ENCODE measurements at places on chromosomes 1 and 21.
A peak's percentile ranks its signal among the peaks of the same experiment; 100 is the strongest.

DNA sequence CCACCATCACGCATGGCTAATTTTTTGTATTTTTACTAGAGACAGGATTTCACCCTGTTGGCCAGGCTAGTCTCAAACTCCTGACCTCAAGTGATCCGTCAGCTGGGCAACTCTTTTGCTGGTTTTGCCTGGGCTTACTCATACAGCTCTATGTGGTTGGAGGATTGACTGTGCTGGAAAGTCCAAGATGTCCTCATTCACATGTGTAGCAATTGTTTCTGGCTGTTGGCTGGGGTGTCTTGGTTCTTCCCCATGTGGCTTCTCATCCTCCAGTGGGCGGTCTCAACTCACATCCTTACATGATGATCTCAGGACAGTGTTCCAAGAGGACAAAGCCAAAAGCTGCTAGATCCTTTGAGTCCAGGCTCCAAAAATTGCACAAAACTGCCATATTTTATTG is 53.3 kb downstream of the TEX35 start:
- peaks cover 8% of the 10 kb centered on the region for H3K4me1 ChIP-seq
- no peak overlapping the region for H3K4me3 ChIP-seq
- no peak overlapping the region for H3K27ac ChIP-seq

DNA sequence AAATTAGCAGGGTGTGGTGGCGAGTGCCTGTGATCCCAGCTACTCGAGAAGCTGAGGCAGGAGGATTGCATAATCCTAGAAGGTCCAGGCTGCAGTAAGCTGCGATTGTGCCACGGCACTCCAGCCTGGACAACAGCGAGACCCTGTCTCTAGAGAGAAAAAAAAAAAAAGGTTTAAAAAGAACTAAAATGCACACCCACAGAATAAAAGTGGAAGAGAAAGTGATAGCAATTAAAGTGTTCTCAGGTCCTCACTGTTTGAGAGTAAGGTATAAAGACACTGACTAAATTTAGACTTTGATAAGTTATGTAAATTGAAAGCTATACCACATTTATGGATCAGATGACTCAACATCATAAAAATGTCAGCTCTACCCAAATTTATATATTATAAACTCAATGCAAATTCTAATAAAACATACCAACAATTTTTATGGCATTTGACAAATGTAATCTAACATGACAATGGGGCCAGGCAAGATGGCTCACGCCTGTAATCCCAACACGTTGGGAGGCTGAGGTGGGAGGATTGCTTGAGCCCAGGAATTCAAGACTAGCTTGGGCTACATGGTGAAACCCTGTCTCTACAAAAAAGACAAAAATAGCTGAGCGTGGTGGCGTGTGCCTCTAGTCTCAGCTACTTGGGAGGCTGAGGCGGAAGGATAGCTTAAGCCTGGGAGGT is 11.8 kb downstream of the ZBTB17 start:
- DNase-seq, result no peak
- peaks cover 9% of the 10 kb centered on the region for H3K4me1 ChIP-seq
- H3K27me3 ChIP-seq, result no peaks in the 10 kb centered on the region

DNA sequence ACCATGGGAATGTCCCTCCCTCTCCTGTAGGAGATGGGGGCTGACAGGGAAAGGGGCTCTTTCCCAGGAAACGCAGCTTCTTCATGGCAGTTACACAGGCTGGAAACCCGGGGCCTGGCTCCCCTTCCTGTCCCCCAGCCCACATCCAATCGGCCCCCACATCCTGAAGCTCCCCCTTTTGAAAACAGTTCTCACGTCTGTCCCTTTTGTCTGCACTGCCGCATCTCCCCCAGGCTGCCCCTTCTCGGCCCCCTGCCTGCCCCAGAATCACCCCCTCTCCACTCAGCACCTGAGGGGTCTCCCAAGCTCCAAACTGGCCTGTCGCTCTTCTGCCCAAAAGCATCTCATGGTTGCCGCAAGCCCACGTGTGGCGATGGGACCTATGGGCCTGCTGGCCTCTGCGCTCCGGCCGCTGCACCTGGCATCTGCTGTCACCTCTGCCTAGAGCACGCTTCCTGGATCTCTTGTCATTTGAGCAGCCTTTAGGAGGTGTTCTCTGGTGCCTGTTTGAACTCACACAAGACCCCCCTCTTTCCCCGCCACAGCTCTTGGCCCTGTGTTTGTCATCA is 867 bp downstream of the SLC1A7 start:
- H3K27me3 ChIP-seq, result no peaks in the 10 kb centered on the region
- H3K36me3 ChIP-seq, result no peaks in the 10 kb centered on the region
- DNase-seq, result no peak
- H3K4me3 ChIP-seq, result no peak overlapping the region
- H3K4me1 ChIP-seq, result peaks cover 19% of the 10 kb centered on the region

GRCh38 chr1:193763266-193763665 is 576.9 kb upstream of the B3GALT2 start:
- DNase-seq, result peak; percentile 61
- no peaks in the 10 kb centered on the region for H3K4me1 ChIP-seq
- no peak overlapping the region for H3K4me3 ChIP-seq
- H3K36me3 ChIP-seq, result no peaks in the 10 kb centered on the region

DNA sequence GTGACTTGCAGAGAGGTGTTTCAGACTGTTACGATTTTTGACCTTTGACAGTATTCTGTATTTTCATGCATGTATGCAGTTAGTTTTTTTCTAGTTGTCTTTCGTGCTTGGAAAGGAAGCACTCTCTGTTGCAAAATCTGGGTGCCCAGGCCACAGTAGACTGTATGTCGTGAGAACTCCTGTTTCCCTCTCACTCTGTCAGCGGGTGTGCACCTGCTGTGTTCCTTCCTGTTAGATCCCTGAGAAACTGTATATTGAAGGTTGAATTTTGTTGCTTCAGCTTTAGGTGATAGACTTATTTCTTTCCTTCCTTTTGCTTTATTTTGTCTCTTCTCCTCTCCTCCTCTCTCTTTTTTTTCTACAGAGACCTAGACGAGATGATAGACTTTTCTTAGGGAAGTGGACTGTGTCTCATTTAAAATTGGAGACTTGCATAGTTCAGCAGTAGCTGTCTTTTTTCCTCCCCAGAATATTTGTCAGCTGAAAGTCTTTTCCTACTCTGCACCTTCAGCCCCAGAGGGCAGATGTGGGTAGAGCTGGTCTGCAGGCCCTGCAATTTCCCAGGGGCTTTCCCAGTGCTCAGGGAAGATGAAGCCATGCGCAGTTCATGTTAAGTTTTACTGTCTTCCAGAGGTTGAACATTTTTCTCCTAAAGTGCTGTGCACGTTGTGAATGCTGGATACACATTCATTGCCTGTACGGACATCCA is 1.4 kb downstream of the TRAPPC10 start:
- H3K27ac ChIP-seq, result no peak overlapping the region
- no peaks in the 10 kb centered on the region for H3K27me3 ChIP-seq
- no peak for DNase-seq
- peaks cover 10% of the 10 kb centered on the region for H3K4me1 ChIP-seq
- peak overlapping the region; percentile 64 for H3K4me3 ChIP-seq
- no peaks in the 10 kb centered on the region for H3K36me3 ChIP-seq

GRCh38 chr1:243332440-243332839 is 76.6 kb downstream of the SDCCAG8 start:
- H3K36me3 ChIP-seq, result peaks cover 25% of the 10 kb centered on the region
- H3K4me3 ChIP-seq, result no peak overlapping the region
- no peaks in the 10 kb centered on the region for H3K27me3 ChIP-seq
- no peak for DNase-seq
- no peak overlapping the region for H3K27ac ChIP-seq

GRCh38 chr1:214547747-214548146 is 3.7 kb downstream of the PTPN14 start:
- H3K27me3 ChIP-seq, result peaks cover 3% of the 10 kb centered on the region
- H3K27ac ChIP-seq, result no peak overlapping the region
- DNase-seq, result no peak
- H3K4me1 ChIP-seq, result peaks cover 23% of the 10 kb centered on the region
- H3K36me3 ChIP-seq, result no peaks in the 10 kb centered on the region

DNA sequence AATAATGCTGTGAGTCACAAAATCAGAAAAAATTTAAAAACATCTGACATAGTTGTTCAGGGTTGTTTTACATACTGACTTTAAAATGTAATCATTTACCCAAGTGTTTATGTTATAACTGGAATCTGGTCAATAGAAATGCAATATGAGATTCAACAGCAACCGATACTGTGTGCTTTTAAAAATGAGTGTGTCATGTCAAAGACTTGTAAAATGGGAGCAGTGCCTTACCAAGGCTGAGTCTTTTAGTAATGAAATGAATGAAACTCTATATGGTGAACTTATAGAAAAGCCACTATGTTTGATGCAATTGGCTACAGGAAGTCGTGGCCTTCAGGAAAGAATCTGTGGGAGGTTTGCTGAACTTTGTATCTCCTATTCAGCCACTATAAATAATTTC is 570.2 kb downstream of the DPYD start:
- H3K4me1 ChIP-seq, result no peaks in the 10 kb centered on the region
- DNase-seq, result no peak
- H3K27me3 ChIP-seq, result no peaks in the 10 kb centered on the region
- H3K4me3 ChIP-seq, result no peak overlapping the region
- H3K36me3 ChIP-seq, result no peaks in the 10 kb centered on the region
- H3K27ac ChIP-seq, result no peak overlapping the region

DNA sequence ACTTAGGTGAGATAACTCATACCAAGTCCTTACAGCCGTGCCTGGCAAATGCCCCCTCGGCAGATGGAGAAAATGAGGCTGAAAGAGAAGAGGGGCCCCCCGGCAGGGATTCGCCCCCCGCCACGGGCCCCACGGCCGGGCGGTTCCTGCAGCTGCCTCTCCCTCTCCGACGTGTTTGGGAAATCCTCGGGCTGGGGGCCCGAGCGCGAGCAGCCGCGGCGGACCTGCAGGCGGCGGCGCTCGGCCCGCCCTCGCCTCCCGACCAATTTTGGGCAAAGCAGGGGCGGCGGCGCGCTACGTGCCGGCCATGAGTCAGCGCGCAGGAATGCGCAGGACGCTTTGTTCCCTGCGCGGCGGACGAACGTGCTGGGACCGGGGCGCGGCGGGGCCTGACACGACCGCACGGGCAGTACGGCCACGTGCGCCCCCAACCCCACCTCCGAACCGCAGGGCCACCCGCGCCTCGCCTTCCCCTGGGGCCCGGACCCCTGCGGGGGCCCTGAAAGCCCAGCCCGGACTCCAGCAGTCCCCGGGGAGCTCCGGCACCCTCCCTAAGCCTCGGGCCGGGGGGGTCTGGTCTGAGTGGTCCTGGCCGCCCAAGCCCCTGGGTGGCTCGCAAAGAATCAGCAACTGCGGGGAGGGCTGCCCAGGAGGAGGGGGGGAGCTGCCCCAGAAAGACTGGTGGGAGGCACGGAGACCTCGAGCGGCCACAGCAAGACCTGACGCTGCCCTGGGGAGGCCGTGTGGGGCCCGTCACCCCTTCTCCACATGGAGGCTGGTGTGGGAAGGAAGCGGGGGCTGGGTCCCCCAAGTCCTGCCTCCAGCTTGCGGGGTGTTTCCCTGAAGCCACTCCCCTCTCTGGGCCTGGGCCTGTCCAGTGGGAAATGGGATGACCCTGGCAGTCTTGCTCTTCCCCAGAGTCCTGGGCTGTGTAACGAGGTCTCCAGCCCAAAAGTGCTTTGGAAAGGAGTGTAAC is 11.9 kb upstream of the EDN2 start:
- H3K4me1 ChIP-seq, result peaks cover 70% of the 10 kb centered on the region
- H3K4me3 ChIP-seq, result peak overlapping the region; percentile 37
- peaks cover 3% of the 10 kb centered on the region for H3K27me3 ChIP-seq
- H3K36me3 ChIP-seq, result no peaks in the 10 kb centered on the region
- peak overlapping the region; percentile 72 for H3K27ac ChIP-seq
